ENCODE measurements at places on chromosomes 5 and 9.

GRCh38 chr5:91419136-91419535, 36.0 kb upstream of the ARRDC3 start:
- DNase-seq = no peak

DNA sequence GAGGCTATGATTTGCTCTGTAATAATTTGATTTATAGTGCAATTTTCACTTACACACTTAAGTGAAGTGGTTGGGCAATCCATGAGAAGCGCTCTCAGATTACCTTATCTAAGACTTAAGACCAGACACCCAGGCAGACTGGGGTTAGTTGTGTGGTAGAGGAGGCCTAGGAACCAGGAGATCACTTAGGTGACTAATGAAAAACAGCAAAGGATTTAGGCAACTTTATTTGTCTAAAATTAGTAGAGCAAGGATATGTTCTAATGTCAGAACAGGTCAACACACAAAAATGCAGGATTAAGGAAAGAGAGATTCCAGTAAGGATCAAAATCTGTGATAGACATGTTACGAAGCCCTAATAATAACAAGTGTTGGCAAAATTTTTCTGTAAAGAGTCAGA, 913.8 kb downstream of the TLE1 start:
- DNase-seq = no peak

DNA sequence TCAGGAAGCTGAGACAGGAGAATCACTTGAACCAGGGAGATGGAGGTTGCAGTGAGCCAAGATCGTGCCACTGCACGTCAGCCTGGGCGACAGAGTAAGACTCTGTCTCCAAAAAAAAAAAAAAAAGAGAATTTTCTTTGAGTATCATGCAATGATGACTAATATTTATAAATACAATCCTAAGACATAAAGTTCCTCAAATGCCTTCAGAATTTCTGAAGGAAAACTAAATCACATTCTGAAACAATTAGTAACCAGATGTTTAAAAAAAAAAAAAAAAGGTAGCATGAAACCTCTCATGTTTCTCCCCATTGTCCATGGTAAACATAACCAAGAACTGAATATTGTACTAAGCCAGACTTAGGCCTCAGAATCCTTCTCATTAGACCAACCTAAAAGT, 23.1 kb downstream of the MLLT3 start:
- no peak for DNase-seq

DNA sequence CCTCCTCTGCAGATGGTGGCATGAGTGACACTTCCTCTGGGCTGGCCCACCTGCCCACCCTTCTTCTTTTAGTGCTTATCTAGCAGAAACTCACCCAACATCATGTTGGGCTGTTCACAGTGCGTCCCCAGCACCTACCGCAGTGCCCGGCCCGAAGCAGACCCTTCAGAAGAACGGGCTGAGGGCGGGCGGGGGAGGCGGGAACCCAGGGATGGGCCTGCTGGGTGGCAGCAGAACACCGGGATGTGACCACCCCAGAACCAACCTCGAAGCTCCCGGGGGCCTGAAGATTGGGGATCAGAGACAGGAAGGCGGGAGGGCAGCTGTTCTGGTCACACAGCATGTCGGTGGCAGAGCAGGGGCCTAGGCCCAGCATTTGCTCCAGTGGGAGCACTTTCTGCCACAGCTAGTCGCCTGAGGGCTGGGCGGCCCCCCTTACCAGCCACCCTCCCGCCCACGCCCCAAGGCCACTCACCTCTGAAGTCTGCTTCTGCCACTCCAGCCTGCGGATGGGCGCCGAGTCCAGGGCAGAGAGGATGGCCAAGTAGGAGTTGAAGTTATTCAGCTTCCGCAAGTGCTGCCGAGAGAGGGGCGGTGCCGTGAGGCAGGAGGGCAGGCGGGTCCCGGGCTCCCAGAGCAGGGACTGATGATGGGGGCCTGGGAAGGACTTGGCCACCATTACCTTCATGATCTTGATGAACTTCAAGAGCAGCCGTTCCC, 38.7 kb downstream of the PRRT1B start:
- DNase-seq = no peak

GRCh38 chr5:143889986-143890385, 78.0 kb downstream of the HMHB1 start:
- DNase-seq = no peak

GRCh38 chr9:116726602-116727001, 39.5 kb downstream of the TRIM32 start:
- no peak for DNase-seq

- no peak for DNase-seq
Observed at GRCh38 chr9:35518981-35519679, 29.2 kb downstream of the RUSC2 start.

All from Right ventricle myocardium inferior (tissue), 1 donor.